ENCODE measurements at places on chromosomes 5 and 9.

GRCh38 chr5:138489683-138490061, 24.4 kb downstream of the EGR1 start:
- DNase-seq: no peak

- no peak for DNase-seq
These were observed 81.5 kb upstream of the CHD1 start for GRCh38 chr5:99010294-99010693.

- DNase-seq: no peak
These were observed 3.9 kb upstream of the MGAT1 start for GRCh38 chr5:180806351-180807011.

DNA sequence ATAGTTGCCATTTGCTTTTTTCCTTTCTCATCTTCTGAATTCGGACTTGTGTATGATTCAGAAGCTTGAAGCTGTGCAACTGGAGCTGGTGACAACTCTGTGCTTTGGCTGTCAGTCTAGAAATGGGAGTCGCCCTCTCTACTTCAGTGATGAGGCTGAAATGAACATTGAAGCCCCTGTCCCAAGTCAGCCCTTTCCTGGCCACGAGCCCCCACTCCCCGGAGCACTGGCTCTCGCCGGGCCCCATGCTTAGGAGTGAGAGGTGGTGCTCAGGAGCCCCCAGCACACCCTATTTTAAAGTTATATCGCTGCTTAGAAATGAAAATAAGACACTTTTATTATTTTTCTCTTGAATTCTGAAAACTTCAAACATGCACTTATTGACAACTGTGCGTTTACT, 66.0 kb downstream of the PSMB7 start:
- no peak for DNase-seq

DNA sequence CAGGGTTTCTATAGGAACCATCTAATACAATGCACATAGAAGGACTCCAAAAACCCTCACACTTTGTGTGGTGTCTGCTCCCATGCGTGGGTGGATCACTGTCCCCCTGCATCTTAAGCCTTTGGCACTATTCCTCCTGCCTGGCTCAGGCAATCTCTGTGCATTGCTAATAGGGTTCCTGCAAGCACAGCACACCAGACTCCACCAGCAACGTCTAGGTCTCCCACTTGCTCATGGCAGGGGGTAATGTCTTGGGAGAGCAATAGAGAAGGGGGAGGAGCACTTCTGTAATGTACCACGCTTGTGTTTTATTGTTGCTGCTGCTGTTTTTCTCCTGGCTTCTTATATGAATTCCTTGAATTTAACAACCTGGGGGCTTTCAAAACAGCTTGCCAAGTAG, 182.6 kb upstream of the GLRA1 start:
- DNase-seq: no peak

DNA sequence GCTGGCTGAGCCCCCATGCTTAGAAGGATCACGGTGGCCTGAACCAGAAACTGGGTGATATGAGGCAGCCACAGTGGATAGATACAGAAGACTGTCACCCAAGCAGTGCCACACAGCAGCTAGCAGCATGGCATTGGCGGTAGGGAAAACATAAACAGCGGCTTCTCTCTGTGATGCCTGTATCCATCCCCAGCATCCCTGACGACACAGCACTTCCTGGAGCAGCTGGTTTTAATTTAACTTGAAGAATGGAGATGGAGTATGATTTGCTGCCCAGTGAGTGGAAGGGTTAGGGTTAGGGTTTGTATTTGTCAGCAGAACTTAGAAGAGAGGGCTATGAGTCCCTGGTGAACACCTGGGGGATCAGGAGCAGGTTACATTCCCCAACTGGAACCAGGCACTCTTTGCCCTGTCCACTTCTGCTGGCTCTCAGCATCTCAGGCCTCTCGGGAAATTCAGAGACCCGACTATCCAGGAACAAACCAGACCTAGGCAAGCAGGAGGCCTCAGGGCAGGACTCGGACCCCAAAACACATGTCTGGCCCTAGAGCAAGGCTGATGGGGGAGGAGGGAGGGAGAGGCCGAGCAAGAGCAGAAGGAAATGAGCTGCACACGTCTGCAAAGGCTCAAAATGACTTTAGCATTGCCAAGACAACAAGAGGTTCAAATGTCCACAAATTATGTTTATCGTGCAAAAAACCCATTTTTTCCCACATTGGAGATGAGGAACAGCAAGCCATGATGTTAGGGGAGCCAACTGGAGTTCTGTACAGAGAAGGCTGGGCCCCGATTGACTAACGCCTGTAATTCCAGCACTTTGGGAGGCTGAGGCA, 6.5 kb upstream of the GGTA1 start:
- DNase-seq: no peak

DNA sequence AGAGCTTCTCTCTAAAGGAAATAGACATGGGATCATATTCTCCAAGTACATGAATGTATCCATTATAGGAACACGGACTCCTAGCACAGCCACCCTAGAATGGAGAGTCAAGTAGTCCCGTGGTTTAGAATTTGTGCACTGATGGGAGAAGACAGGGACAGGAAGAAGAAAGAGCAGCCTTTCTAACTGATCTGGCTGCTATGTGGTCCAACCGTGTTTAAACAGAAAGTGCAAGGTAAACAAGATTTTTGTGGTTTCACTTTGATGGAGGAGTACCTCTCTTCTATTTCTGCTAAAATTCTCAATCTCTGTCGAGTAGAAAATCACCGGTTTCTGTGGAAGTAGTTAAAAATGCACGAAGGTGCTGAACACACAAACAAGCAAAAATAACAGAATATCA, 171.3 kb downstream of the ST8SIA4 start:
- DNase-seq: no peak

- no peak for DNase-seq
These were observed 160.0 kb downstream of the CDH12 start for GRCh38 chr5:22693121-22693520.

DNA sequence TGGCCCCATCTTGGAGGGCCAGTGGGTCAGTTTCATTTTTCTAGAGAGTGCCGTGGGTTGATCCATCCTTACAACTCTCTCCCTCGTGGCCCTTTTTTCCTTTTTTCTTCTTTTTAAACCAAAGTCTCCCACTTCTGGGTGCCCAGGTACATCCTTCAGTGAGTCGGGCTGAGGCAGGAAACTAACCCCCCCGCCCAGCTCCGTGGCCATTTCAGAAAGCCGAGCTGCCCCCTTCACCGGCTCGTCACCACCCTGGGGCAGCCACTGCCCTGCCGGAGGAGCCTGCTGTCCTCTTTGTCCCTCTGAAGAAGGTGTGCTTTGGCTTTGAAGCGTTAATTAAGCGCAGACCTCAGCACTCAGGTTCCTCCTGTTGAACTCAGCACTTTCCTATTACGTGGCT, 5.2 kb downstream of the CFAP77 start:
- DNase-seq: no peak

DNA sequence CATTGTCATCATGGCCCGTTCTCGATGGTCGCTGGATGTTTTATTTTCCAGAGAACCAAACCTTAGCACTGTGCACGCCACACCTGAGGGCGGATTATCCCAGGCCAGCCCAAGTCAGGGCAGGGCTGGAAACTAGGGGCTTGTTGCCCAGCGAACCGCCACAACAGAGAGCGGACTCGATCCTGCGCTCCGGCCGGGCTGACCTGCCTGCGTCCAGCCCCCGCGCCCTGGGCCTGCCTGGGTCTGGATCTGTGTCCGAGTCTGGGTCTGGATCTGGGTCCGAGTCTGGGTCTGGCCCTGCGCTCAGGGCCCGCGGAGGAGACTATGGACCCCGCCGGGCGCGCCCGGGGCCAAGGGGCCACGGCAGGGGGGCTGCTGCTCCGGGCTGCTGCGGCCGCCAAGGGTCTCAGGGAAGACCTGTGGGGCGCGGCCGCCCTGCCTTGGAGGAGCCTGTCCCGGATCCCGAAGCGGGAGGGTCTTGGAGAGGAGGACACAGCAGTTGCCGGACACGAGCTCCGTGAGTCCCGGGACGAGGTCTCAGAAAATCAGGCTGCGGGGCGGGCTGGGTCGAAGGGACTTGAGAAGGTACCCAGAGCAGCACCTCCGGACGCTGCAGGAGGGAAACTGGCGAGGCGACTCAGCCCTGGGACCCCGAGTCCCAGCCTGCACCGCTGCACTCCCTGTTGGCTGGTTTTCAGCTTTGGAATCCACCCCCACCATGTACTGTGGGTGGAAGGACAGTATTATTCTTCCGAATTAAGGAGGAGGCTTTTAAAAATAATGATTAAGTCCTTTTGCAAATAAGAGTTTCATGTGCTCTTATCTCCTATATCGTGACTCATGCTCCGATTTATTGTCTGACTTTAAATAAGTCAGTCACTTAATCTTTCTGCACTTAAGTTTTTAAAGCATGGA, at the start of gene ANKDD1B:
TSS of gene ANKDD1B (plus strand) at position 143 of the 915 bp plus-strand sequence. CDS start at position 325, 182 bp downstream.
- peak; percentile 68 for DNase-seq

DNA sequence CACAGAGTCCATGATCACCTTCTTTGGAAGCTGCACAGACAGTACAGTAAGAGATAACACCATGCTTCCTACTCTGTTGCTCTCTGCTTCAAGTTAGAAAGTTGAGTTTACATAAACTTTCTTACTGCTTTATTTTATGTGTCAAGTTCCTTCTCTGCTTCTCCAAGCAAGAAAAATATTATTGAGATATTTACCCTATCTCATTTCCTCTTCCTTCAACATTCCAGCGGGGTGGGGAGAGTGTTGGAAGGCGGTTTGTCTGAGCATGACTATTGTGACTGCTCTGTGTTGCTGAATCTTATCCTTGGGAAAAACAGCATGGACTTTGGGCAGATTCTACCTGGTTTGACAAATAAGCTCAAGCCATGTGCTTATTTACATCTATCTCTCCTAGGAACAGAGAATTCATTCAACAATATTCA, 66.9 kb upstream of the EPB41L4A start:
- DNase-seq: no peak

DNA sequence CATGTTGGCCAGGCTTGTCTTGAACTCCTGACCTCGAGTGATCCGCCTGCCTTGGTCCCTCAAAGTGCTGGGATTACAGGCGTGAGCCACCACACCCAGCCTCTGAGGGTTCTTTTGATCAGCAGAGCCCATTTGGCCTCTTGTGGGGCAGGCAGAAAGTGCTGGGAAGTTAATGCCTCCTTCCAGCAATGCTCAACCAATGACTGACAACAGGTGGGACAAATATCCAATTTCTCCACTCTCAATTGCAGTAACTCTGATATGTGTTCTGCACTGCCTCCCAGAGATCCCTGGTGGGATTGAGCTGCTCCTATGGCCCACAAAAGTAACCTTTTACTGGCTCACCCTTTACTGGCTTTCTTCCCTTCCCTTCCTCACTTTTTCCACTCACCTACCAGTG, 79.9 kb upstream of the APC start:
- DNase-seq: no peak

- no peak for DNase-seq
These were observed 343.2 kb downstream of the DMAC1 start for GRCh38 chr9:7456377-7456776.

- no peak for DNase-seq
These were observed 75.8 kb downstream of the INIP start for GRCh38 chr9:112642126-112642525.

DNA sequence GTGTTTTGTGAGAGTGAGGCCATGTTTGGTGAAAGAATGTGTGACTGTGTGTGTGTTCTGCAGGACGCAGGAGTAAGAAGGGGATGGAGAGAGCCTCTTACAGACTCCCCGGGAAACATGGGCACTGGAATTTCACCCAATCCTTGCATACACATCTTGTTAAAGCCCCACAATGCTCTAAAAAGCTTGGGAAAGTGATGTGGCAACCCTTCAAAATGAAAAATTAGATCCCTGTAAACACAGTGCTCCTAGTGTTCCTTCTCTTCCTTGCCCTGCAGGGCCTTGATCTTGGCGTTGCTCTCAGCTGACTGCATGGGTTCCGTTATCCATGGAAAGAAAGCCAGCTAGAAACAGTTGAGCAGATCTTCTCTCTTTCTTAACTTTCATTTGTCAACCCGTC, 701.7 kb downstream of the SEMA5A start:
- DNase-seq: no peak

GRCh38 chr9:84697509-84698114, 28.1 kb downstream of the NTRK2 start:
- DNase-seq: peak; percentile 59

DNA sequence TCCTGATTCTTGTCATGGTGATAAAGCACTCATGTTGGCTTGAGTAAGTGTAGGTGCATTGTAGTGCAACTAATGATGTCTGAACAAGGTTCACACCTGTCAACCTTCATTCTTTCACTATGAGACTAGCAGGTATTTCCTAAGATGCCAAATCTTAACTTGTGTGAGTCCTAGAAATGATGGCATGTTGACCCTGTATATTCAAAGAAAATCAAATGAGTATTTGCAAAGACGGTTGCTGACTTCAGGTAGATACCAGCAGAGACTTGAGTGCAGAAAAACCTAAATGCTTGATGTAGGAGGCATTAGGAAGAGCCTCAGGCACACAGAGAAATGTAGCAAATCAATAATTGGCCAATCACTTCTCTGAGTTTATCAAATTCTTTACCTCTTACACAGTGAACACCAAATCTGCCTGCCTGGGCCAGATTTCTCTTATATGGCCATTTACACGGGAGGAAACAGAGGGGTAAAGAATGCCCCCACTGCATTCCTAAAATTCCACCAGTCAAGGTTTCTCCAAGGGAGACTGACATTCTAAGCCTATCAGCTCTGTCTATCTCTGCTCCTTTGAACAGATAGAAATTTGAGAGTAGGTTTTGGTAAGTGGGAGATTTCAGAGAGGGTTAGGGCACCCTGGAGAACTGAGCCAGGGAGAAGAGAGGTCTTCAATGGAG, 488.6 kb upstream of the WWC1 start:
- no peak for DNase-seq

- DNase-seq: no peak
These were observed 13.8 kb upstream of the CTSL start for GRCh38 chr9:87711857-87712800.

GRCh38 chr5:75335952-75336614, 937 bp upstream of the HMGCR start:
- peak; percentile 83 for DNase-seq

DNA sequence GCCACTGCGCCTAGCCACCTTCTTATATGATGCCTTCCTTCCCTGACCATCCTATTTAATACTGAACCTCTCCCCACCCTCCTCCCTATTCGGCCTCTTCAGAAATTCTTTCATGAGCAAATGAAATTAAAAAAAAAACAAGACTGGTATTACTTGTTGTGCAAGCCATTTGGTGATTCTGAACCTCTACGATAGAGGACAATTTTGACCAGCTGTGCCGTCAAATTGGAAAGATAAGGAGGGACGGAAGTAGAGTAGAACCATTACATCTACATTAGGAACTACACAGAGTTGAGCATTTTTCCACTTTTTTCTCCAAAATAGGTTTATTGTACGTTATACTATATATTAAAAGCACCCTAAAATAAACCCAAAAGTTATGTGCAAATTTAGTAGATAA, 2.9 kb downstream of the DHX29 start:
- DNase-seq: no peak

GRCh38 chr9:103025796-103026195, 30.7 kb downstream of the CYLC2 start:
- no peak for DNase-seq

GRCh38 chr9:77946296-77946695, 85.3 kb downstream of the GNAQ start:
- DNase-seq: no peak

DNA sequence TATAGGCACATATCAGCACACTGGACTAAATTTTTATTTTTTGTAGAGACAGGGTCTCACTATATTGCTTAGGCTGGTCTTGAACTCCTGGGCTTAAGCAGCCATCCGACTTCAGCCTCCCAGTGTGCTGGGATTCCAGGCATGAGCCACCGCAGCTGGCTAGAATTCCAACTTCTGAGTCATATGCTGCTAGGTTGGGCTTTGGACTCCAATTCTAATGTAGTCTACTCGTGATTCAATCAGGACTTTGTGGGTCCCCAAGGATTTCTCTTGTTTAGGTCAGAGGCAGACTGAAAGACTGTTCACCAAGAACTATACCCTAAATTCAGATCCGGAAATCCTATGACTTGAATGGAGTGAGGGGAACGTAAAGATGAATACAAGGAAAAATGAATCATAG, 68.2 kb upstream of the CHD1 start:
- no peak for DNase-seq

Measured in HT-29 (cell line).